Left ventricle myocardium inferior (tissue), 1 donor: ENCODE measurements at places on chromosomes 5 and 9. TPM values are rescaled to one million over a fixed set of nuclear protein-coding genes. Genes with fewer than 3 reads are reported as not detected.

GRCh38 chr5:133627180-133627579, 14.8 kb upstream of the FSTL4 start:
- no peak for DNase-seq

- DNase-seq: no peak
Observed at GRCh38 chr5:118224546-118224945, 763.8 kb downstream of the DTWD2 start.

- no peak for DNase-seq
Observed at GRCh38 chr5:154406231-154406630, 39.6 kb upstream of the SAP30L start.

- no peak for DNase-seq
Observed at GRCh38 chr9:75826314-75826713, 64.2 kb upstream of the PCSK5 start.

- DNase-seq: no peak
Observed at GRCh38 chr5:136209346-136209910, 16.5 kb upstream of the SMIM32 start.

The SLC6A19 gene
- not detected for total RNA-seq

The CAMK4 gene
- total RNA-seq: 0.36 TPM

The LHX6 gene
- total RNA-seq: 4.4 TPM

The TLX3 gene
- not detected for total RNA-seq
